ENCODE measurements at places on chromosomes 7 and 10.

DNA sequence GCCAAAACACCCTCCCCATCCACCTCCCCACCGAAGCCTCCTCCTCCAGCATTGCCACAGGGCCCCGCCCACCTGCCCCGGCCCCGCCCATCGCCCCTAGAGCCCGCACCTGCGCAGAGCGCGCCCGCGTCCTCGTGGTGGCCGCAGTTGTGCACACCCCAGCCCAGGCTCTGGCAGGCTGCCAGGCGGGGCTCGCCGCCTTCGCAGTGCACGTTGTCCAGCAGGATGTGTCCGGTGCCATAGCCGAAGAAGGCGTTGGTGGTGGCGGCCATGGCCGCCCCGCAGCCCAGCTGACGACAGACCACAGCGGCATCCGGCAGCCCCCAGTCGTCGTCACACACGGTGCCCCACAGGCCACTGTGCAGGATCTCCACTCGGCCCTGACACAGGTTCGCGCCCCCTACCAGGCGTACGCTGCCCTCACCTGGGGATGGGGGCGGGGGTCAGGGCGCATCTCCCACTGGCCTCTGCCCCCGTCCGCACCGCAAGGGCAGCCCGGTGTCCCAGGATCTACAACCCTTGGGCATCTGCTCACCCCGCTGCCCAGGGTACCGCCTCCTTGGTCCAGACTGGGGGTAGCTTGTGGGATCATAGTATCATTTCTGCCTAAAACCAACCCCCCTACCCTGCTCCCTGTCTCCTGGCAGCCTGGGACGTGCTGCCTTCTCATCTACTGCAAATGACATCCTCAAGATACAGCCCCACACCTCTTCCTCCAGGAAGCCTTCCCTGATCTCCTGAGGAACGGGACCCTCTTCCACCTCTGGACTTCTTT is 11.9 kb downstream of the SSC4D start:
- peak; percentile 90 for DNase-seq

DNA sequence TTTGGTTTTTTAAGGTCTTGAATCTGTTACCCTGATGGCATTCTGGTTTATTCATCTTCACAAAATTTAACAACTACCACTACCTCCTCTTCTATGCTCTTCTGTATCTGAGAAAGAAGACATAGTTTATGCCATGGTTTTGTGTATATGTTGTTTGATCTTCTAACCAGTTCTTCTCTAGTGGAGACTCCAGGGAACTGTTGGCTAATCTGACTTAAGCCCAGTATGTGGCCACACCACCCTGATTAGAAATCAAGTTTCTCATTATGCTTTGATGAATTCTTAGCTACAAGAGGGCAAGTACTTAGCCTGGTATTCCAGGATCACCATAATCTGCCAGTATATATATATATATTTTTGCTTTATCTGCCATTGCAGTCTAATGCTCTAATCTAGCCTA is 99.5 kb upstream of the MXI1 start:
- no peak for DNase-seq

GRCh38 chr10:11685787-11686218 is 56.4 kb upstream of the ECHDC3 start:
- peak; percentile 42 for DNase-seq

DNA sequence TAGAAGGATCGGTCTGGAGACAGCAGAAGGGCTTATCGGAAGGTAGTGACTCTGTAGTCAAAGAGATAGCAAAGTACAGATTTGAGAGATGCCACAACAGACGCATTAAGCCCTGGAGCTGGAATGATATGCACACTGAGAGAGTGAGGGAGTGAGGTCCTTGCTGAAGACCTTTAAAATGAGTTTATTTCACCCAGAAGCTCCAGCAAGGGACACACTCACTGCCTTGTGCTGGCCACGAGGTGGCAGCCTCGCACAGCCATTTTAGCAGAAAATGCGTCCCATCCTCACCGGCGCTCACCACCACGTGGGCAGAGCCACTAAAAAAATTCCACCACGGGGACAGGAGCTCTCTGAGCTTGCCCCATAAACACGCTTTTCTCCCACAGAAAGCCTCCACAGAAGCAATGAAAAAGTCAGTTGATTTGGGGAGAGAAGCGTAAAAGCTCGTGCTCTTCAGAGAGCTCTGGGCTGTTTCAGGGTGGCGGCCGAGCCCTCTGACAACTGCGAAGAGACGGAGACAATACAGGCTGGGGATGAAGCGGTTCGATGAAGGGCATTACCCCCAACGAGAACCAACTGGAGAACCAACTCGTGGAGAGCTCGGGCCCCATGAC is 163.0 kb upstream of the KLF14 start:
- peak; percentile 82 for DNase-seq

DNA sequence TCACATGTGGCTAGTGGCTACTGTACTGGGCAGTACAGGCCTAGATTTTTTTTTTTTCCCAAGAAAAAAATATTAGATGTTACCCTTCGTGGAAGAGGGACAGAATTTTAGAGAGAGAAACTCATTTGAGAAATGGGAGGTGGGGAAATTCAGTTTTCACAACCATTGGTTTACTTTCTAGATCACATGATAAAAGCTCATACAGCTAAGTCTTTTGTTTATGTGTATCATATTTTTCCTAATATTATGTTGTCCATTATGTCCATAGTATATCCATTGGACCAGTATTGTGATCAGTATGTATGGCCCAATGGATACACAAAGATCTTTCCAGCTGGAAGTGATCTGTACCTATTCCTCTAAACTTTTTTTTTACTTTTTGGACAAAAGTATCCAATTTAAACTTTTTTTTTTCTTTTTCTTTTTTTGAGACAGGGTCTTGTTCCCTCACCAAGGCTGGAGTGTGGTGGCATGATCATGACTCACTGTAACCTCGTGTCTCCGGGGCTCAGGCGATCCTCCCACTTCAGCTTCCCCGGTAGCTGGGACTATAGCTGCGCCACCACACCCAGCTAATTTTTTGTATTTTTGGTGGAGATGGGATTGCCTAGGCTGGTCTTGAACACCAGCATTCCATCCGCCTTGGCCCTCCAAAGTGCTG is 4.1 kb downstream of the CALU start:
- DNase-seq, result no peak

DNA sequence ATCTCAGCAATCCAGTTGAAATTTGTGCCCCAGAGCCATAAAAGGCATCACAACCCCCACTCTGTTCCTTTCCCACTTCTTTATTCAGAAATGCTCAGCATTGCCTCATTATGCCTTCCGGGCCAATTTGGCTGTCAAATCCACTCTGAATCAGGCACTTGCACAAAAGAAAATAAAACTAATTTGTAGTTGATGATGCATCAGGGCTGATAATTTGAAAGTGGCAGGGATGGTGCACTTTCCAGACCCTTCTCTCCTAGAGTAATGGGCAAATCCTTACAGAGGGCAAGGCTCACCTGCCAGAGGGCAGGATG is 147.9 kb upstream of the PDE1C start:
- no peak for DNase-seq
